ENCODE measurements at places on chromosomes 6 and 20.

DNA sequence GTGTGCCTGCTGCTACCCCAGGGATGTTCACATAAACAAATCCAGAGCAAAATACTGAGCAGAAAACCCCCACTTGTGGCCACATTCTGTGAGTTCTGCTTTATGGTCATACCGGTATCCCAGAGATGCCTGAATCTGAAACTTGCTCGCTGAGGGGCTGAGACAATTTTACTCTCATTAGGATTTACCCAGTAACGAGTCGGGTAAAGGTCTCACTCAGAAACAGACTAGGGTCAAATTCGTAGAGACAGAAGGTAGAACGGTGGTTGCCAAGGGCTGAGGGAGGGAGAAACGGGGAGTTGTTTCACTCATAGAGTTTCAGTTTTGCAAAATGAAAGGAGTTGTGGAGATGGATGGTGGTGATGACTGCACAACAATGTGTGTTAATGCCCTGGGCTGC is 45.4 kb upstream of the NKX2-2 start:
- no peak for DNase-seq

- no peak for DNase-seq
Measured at GRCh38 chr6:34516391-34517324, 39.5 kb downstream of the SPDEF start.

GRCh38 chr6:76451926-76452709 is 379.7 kb upstream of the IMPG1 start:
- DNase-seq = no peak

GRCh38 chr20:21820688-21821087 is 115.2 kb downstream of the PAX1 start:
- no peak for DNase-seq

DNA sequence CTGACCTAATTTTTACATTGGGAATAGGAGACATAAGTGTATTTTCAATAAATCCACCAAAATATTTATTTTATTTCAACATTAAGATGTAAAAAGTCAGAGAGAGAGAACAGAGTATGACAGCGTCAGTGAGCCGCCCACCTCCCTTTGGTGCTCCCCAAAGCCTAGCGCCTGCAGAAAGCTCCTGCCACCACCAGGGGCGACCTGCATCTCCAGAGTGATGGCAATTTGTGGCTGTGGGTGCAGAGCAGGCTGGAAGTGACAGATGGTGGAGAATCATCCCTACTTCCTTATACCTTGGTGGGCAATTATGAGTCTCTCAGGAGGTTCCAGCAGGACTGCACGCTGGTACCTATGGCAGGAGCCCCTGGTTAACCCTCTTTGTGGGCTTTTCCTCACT is 87.3 kb downstream of the PTPRT start:
- no peak for DNase-seq
